Stimulated activated CD4-positive, alpha-beta T cell treated with anti-CD3 and anti-CD28 coated beads, Interleukin-2, amount 100 ng/mL, for 48 hours (primary cell): ENCODE measurements at places on chromosomes 2 and 18.

- no peak for DNase-seq
These were observed 29.8 kb downstream of the BABAM2 start for GRCh38 chr2:27920148-27920885.

DNA sequence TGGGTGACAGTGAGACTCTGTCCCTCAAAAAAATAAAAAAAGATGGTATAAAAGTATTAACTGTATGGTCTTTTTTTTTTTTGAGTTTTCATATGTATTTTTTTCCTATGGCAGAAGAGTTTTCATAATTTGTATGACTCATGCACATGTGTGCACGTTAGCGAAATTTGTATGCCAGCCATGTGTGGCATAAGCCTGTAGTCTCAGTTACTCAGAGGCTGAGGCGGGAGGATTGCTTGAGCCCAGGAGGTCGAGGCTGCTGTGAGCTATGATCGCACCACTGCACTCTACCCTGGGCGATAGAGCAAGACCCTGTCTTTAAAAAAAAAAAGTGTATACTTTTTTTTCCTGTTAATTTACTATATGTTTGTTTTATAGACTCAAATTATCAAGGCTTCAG is 160.8 kb downstream of the TGIF1 start:
- DNase-seq = no peak

DNA sequence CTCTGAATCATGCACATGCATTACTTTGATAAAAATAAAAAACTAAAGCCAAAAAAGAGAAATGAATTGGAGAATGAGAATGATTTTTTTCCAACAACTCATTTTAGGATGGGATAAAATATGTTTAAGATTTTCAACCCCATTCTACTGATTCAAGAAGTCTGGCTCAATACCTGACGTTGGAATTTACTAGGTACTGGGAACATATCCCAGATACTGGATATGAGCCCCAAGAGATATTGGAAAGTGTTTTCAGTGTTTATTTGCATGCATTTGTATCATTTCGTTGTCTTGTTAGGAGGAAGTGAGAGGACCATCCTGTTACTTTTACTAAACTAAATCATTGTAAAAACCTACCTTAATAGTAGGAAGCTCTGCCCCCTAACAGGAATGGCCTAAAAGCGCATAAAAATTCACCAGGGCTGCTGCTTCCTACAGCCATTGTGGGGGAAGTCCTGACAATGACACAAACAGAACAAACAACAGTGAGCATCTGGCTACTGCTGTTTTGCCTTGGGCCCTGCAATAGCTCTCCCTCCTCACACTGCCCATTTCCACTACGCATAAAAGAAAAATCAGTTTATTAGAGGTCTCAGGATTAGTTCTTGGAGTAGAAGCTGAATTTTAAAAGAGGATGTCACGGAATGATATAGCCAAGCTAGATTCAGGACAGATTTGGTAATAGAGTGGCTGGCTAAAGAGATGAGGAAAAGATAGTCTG is 35.2 kb downstream of the ANKAR start:
- no peak for DNase-seq

DNA sequence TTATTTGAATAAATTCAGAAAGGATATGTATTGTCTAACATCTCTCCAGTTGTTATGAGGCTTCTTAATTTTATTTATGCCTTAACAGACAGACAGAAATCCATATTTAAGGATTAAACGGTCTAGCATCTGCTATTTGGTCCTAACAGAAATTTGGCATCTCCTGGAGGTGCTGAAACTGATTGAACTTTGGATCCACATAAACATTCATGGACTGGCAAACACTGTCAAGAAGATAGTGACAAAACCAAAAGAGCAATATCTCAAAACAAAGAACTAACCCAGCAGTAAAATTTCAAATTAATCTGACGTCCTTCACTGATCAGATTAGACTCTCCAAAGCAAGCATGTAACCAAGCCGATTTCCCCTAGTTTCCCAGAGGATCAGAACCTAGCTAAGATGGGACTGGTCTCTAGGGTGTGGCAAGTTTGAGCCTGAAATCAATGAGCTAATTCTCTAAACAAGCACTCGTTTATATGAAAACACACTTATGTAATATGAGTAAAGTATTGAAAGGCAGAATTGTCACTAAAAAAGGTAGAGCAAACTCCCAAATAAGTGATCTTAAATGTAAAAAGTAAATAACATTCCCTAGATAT is 139.5 kb downstream of the NOL4 start:
- no peak for DNase-seq

DNA sequence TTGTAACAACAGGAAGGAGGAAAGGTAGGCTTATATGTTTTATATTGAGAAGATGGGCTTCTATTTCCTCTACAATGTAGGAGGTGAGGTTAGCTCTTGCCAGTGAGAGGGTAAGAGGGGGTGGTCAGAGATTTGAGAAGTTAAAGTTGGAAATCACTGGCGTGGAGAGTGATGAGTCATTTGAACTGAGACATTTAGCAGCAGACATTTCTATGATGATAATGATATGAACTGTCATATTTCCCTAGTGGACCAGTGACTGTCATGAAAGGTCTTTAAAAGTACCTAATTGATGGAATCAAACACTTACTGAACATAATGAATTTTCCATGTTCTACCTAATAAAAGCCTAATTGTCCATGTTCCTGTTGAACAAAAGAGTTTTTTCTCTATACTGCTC is 126.1 kb downstream of the FAM161A start:
- DNase-seq = no peak

- DNase-seq = no peak
These were observed 50.4 kb upstream of the LCLAT1 start for GRCh38 chr2:30396436-30397232.

- DNase-seq = no peak
These were observed 207.6 kb upstream of the NABP1 start for GRCh38 chr2:191470306-191470705.

DNA sequence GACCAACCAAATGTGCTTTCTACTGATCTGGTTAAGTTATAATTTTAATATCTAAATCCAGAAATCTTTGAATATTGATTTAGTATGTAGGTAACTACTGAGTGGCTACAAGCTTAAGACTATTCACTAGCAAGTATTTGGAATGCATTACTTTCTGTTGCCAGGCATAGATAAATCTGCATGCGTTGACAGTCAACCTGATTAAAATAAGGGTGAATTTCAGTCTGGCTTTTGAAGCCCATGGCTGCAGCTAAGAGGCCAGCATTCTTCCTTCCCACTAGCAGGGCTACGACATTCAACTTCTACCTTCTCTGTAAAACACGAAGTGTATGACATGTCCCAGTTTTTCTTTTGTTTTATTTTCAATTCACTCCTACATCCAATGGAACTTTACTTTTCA is 340.6 kb downstream of the EPHA4 start:
- DNase-seq = no peak

GRCh38 chr2:238406221-238406997 is 20.3 kb upstream of the ASB1 start:
- no peak for DNase-seq

DNA sequence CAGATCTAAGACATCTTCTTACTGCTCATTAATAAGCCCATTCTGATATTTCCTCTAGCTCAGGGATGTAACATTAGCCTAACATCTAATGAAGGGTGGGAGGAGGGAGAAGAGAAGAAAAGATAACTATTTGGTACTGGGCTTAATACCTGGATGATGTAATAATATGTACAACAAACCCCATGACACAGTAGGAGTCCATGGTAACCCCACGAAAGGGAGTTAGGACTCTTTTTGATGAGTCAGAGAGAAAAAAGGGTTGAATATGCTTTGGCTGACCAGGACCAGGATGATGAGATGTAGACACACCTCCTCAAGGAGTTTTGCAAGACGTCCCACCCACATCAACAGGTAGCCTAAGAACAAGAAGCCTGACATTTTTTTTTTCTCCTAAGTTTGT is 34.4 kb upstream of the DLX2 start:
- no peak for DNase-seq

GRCh38 chr18:58784601-58785137 is 80.0 kb upstream of the ZNF532 start:
- no peak for DNase-seq

DNA sequence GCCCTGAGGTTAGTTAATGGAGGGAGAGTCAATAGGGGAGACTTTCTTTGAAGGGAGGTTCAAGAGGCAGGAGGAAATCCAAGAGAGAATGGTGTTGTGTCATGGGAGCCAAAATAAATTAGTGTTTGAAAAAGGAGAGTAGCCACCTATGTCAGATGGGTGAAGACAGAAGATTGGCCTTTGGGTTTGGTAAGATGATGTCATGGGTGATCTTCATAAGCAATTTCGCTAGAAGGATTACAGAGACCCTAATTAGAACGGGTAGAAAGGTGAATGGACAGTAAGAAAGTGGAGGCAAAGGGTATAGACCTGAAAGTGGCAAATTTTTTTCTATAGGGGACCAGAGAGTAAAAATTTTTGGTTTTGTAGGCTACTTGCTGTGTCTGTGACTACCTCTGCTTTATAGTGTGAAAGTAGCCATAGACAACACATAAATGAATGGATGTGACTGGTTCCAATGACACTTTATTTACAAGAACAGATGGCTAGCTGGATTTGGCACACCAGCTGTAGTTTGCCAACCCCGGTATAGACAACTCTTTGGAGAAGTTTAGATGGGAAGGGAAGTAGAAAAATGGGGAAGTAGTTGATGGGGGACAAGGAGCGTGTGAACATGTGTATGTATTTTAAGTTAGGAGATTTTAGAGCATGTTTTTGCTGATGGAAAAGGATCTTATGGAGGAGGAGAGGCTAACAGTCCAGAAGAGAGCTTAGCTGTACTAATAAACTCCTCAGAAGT is 9.3 kb downstream of the STAMBP start:
- DNase-seq = no peak

GRCh38 chr2:198928026-198928425 is 529.7 kb downstream of the SATB2 start:
- no peak for DNase-seq

DNA sequence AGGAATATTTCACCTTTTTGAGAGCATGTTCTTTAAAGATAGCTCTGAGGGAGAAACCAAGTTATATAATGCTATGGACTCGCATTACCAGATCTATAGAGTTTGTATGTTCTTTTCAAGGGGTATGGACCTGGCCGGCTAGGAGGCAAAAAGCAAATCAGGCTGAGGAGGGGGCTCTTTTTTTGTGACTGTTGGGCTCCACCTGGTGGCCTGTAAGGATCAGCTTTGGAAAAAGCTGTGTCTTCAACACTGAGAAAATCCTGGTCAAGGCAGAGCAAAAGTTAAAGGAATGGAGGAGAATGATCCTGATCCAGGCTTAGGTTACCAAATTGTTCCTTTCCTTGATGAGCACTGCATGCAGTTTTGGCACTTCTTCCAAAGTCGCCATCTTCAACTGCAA is 180.5 kb downstream of the DIS3L2 start:
- peak; percentile 21 for DNase-seq

DNA sequence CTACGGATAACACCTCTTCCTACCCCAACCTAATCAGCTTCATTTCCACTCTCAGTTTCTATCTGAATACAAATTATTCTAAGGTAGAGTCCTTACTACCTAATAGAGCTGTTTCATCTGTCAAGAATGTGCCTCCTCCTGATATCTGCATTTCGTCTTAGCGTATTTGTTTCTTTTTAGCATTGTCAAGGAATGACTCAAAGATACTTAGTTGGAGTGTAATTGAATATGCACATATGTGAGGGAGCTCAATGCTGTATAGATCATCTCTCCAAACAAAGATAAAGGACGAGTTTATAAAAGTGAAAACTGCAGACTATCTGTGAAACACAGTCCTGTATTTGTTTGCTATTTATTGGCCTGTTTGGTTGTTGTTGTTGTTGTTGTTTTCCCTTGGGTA is 2059.4 kb upstream of the CELF4 start:
- DNase-seq = no peak

- DNase-seq = no peak
These were observed 198.3 kb downstream of the LDLRAD4 start for GRCh38 chr18:13416848-13417247.

GRCh38 chr2:180662941-180663471 is 317.4 kb upstream of the UBE2E3 start:
- DNase-seq = no peak

GRCh38 chr2:2896643-2897042 is 481.0 kb downstream of the EIPR1 start:
- DNase-seq = no peak

- no peak for DNase-seq
These were observed 12.4 kb upstream of the CCDC88A start for GRCh38 chr2:55431982-55432627.

DNA sequence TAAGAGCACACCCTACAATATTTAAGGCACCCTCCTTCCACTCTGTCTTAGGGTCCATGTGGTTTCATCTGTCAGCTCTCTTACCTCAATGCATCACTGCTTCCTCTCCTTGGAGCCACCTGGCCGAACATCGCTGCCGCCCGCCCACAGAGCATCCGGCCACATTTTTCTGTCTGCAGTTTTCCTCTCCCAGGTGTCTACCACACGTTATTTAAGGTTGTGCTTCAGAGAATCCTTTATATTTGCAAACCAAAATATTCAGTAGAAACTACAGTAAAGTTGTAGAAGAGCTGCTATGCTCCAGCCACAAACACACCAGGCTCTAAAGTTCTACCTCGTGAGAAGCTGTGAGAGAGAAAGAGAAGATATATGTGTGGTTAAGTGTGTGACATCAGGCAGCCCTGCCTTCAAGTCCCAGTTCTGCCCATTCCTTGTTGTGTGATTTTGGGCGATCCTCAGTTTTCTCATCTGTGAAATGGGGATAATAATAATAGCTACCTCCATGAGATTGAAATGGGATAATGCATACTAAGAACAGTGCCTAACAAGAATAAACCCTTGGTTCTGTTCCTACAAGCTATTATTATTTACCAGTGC is 4.9 kb upstream of the STK17B start:
- DNase-seq = peak; percentile 55

GRCh38 chr2:69642709-69643601 is 584 bp downstream of the AAK1 start:
- DNase-seq = peak; percentile 56

DNA sequence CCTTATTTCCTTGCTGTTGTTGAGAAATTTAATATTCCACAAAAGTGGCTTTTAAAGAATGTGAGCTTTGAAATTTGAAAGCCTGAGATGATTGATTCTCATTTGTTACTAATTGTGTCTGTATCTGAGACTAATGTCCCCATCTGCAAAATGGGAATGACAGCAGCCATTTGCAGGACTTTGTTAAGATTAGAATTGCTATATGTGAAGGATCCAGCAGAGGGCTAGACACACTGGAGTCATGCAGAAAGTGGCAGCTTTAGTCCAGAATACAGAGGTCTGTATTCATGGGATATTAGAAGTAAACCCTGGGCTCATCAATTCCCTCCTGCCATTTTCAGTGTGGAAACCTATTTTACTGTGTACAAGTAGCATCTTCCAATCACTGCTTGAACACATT is 296.5 kb upstream of the GYPC start:
- DNase-seq = no peak

GRCh38 chr2:238586931-238587775 is 160.4 kb downstream of the ASB1 start:
- no peak for DNase-seq

DNA sequence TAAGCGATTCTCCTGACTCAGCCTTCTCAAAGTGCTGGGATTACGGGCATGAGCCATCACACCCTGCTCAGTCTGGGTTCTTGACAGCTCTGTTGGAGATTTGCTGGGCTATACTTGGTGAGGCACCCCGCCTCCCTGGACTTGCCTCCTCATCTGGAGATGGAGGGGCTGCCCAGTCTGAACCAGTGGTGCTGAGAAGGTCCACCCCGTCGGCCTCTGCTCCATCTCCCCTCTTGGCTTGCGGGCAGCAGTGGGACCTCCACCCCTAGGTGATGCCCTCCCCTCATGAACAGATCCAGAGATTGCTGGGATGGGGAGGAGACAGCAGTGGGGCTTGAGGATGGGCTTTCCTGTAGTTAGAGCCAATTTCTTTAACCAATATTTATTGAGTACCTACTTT is 120.9 kb downstream of the CLIP4 start:
- DNase-seq = no peak

- DNase-seq = no peak
These were observed 17.0 kb downstream of the RNU4ATAC start for GRCh38 chr2:121547646-121548045.
